ENCODE measurements at places on chromosomes 4 and X.
A peak's percentile ranks its signal among the peaks of the same experiment; 100 is the strongest.

- no peak for DNase-seq
Measured at GRCh38 chr4:173482330-173482931, 47.6 kb downstream of the HAND2 start.

DNA sequence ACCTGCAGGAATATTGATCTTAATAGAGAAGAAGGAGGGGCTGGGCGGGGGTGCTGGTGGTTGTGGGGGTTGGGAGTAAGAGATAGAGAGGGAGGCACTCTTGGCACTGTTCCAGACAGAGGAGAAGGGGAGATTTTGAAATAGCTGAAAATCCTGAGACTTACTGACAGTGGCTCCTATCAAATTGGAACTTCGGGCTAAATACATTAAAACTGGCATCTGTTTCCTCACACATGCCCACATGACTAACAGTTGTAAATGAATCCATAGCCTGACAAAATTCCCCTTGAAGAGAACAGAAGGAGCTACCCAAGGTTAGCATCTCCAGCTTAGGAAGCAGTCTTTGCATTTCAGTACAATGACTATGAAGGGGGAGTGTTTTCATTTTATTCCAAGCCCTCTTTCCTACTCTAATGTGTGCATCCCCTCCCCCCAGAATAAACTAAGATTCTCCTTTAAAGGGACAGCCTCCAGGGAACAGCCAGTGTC lies 1.4 kb downstream of the DCX start:
- DNase-seq: no peak

- no peak for DNase-seq
Measured at GRCh38 chr4:129821963-129822362, 726.0 kb downstream of the C4orf33 start.

DNA sequence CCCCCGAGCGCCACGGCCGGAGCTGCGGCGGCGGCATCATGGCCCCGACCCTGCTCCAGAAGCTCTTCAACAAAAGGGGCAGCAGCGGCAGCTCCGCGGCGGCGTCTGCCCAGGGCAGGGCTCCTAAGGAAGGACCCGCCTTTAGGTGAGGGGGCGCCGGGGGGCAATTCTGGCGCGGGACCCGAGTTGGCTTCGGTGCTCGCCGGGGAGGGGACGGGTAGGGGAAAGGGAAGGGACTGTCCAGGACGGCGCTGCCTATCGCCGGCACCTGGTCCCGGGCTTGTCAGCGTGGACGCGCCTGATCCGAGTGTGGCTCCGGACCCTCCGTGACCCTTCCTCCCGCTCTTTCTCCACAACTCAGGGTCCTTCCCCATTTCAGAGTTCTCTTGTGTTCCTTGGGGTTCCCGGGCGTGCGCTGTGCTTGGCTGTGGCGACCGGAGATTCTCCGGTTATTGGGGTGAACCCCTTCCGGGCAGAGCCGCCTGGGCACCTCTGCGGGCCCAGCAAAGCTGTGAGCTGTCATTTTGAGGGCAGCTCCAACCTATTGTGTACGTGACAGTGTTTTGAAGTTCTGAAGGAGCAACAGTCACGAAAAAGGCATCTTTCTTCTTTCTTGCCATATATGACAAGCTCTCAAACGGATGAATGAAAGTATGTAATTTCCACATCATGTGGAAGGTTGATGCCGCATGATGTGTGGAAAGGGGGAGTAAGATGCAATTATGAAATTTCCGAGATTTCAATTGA lies 522 bp downstream of the FNIP2 start:
- no peak for DNase-seq

DNA sequence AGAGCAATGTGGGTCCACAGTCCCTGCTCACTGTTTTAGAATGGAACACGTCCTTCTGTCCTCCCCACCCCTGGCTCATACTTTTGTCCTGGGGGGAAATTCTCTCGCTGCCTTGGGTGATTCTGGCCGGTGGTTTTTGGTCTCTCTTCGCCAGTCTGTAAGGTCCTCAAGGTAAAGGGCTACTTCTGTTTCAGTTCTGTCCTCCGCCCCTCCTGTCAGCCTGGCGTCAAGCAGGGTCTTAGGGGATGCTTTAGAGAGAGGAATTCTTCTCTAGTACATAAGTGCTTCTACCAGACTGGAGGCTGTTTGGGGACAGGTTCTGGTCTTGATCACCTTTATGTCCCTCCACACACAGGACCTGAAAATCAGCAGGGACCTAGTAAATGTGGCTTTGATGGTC lies 617 bp upstream of the MRFAP1L1 start:
- DNase-seq: no peak

GRCh38 chrX:10936976-10937375 lies 174.2 kb upstream of the HCCS start:
- no peak for DNase-seq

GRCh38 chr4:58553679-58554078 lies 1443.5 kb upstream of the IGFBP7 start:
- DNase-seq: no peak

DNA sequence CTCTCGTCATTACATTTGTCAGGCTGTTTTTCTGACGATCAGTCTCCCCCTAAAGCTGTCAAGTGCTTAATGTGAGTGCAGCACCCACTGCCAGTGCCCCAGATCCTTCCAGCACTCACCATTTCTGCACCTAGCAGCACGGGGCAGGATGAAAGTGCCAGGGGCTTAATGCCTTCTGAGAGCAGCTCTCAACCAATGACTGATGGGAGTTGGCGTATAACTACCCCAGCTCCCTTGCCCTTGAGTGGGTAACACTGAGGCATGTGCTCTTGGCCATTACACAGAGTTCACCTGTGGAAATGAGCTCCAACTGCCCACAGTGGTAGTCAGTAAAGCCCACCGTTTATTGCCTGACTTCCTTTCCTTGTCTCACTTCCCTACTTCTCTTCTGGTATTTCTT lies 226.2 kb upstream of the BCOR start:
- no peak for DNase-seq

DNA sequence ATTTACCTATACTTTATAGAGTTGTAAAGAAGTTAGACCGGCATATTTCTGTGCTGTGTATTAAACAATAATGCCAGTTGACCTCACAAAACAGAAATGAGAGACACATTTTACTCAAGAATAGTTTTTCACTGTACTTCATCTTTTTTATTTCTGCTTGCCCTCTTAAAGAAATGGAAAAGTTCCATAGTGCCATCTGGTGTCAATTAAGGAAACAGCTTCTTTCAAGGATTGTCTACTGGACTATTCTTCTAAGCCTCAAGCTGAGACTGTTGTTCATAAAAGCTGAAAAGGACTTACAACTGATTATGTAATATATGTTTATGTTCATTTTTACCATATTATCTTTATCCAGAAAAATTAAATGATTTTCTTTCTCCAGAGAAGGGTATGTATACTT lies 1523.7 kb downstream of the ARAP2 start:
- DNase-seq: no peak

DNA sequence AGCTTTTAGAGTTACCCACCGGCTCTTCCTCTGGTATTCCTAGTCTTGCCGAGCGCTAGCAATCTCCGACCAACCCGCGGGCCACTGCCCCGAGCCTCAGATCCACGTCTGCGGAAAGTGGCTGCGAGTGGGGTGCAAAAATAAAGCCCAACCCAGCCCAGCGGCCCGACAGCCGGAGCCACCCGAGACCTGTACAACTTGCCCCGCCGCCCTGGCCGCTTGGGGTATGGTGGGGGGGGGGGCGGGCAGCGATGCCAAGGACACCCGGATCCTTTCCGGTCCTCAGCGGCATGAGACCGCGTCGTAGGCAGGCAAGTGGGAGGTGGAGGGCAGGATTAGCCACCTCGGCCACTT lies 1.6 kb downstream of the SLITRK4 start:
- no peak for DNase-seq

DNA sequence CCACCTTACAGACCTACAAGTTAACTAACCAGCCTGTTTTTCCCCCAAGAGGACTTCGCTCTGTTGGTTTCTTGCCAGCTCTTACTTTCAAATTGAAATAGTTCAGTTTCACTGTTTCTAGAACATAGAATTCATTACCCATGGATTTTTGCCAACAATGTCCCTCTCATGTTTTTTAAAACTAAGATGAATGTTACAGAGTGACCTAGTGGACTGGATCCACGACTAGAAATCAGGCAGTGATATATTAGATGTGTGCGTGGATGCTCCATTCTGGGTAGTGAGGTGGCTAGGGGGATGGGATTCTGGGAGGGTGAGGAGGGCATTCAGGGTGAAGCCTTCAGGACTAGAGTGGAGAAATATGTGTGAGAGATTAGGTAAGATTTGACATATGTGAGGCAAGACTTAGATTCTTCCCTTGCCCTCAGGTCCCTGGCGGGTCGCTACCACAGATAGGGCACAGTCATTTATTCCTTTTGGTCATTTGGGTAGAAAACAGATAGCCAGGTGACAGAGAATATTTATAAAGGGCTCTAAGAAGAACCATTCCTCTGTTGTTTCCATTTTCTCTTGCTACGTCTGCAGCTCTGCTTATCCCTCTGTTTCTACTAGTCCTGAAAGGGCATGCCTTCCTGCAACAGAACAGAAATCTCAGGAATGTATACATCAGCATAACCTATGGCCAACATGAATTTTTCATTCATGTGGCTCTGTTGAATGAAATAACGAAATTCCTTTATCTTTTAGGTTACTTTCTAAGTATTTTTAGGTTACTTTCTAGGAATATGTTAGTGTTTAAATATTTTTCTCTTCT lies 15.4 kb upstream of the JADE1 start:
- no peak for DNase-seq

GRCh38 chrX:103309860-103310554 lies 783 bp downstream of the BEX2 start:
- no peak for DNase-seq

GRCh38 chrX:30521440-30522182 lies 56.0 kb downstream of the TASL start:
- no peak for DNase-seq

DNA sequence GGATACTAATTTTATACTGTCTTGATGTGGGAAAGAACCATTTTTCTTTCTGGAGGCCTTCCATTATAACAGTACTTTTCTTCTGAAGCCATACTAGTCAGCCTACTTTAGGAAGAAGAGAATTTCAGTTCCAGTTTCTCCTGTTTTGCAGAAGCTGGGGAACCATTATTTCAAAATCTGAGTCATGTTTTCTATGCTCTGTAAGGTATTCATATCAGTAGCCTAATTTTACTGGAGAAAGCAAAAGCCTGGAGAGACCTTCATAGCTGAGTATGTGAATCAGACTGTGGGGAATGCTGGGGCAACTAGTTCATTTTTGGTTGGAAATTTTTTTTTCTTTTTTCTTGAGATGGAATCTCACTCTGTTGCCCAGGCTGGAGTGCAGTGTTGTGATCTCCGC lies 22.4 kb downstream of the AFF1 start:
- DNase-seq: no peak

GRCh38 chrX:100880368-100880767 lies 6.2 kb upstream of the NOX1 start:
- no peak for DNase-seq

DNA sequence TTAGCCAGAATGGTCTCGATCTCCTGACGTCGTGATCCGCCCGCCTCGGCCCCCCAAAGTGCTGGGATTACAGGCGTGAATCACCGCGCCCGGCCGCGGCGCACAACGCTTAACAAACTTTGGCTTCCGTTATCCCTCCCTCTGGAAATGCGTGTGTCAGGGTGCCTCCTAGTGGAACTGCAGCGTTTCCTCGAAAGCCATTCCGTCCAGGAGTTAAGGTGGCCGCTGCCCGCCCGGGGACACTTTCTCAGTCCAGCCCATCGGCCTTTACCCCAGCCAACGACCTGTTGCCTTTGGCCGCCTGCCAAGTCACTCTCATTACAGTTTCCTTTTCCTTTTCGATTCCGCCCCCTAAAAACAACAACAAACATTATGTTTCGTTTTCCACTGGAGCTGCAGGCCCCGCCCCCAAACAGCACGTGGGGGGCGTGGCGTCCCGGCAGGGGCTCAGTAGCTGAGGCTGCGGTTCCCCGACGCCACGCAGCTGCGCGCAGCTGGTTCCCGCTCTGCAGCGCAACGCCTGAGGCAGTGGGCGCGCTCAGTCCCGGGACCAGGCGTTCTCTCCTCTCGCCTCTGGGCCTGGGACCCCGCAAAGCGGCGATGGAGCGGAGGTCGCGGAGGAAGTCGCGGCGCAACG lies at the start of gene HERC5:
HERC5 (plus strand) TSS at position 450 of the 637 bp plus-strand sequence; CDS start at position 601, 151 bp downstream.
- DNase-seq: peak; percentile 66

- DNase-seq: no peak
Measured at GRCh38 chr4:122603156-122603574, 17.7 kb downstream of the IL21 start.

DNA sequence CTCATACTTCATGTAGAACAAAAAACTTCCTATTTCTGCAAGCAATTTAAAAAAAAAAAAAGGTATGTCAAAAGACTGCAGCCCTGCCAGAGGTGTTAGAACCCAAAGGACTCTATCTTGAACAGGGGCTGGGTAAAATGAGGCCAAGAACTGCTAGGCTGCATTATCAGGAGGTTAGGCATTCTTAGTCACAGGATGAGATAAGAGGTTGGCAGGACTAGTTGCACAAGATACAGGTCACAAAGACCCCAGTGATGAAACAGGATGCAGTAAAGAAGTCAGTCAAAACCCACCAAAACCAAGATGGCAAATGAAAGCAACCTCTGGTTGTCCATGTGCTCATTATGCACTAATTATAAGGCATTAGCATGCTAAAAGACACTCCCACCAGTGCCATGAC lies 104.1 kb downstream of the ANOS1 start:
- DNase-seq: no peak

DNA sequence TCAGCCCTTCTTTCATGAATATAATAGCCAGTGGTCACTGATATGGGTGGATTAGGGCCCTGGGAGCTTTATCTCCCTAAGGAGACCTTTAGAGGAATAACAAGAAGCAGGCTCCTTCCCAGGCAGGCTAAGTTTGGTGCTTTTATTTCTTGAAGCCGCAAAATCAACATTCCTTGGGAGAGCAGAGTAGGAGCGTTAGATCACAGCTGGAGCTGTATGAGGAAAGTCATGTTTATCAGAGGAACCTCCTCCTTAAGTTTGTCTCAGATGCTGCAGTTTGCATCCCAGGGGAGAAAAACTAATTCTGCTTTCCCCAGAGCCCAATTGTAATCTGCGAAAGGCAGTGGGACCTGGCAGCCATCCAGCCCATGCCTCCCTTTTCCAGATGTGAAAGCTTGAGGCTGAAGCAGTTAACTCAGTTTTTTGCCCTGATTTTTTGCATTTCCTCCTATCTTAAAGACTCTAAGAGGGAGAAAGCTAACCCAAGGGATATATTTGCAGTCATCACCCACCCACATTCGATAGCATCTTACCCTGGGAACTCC lies 186.0 kb upstream of the FRMPD4 start:
- DNase-seq: no peak

- no peak for DNase-seq
Measured at GRCh38 chrX:18997916-18998315, 14.0 kb upstream of the PHKA2 start.

GRCh38 chrX:154084449-154085300 lies 12.8 kb downstream of the MECP2 start:
- DNase-seq: no peak

DNA sequence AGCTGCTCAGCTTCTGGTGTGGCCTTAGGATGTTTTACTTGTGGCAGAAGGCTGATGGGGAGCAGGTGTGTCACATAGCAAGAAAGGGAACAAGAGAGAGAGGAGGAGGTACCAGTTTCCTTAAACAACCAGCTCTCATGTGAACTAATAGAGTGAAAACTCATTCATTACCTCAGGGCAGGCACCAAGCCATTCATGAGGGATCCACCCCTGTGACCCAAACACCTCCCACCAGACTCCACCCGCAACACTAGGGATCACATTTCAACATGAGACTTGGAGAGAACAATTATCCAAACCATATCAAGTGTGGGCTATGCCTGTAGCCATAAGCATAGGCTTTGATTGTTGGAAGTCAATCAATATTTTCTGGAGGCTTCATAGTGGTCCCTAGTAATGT lies 56.0 kb downstream of the GSX2 start:
- no peak for DNase-seq

GRCh38 chr4:52366621-52367020 lies 292.5 kb downstream of the USP46 start:
- DNase-seq: no peak

GRCh38 chr4:142404191-142404611 lies 441.9 kb downstream of the INPP4B start:
- DNase-seq: no peak
